SJCRH30 (cell line): ENCODE measurements at places on chromosomes 1 and 21. TPM values are rescaled to one million over a fixed set of nuclear protein-coding genes. Genes with fewer than 3 reads are reported as not detected.

GBP3 gene
- total RNA-seq: 0.12 and 0.53 TPM in 2 replicates

KCNE1 gene
- total RNA-seq: 0.06 and 0.13 TPM in 2 replicates

- no peaks in the 10 kb centered on the region for H3K36me3 ChIP-seq
- no peak overlapping the region for H3K27ac ChIP-seq
- no peaks in the 10 kb centered on the region for H3K27me3 ChIP-seq
- H3K4me1 ChIP-seq: peaks cover 17% of the 10 kb centered on the region
Observed at GRCh38 chr21:32087447-32087846, 191.4 kb downstream of the MIS18A start.

DNA sequence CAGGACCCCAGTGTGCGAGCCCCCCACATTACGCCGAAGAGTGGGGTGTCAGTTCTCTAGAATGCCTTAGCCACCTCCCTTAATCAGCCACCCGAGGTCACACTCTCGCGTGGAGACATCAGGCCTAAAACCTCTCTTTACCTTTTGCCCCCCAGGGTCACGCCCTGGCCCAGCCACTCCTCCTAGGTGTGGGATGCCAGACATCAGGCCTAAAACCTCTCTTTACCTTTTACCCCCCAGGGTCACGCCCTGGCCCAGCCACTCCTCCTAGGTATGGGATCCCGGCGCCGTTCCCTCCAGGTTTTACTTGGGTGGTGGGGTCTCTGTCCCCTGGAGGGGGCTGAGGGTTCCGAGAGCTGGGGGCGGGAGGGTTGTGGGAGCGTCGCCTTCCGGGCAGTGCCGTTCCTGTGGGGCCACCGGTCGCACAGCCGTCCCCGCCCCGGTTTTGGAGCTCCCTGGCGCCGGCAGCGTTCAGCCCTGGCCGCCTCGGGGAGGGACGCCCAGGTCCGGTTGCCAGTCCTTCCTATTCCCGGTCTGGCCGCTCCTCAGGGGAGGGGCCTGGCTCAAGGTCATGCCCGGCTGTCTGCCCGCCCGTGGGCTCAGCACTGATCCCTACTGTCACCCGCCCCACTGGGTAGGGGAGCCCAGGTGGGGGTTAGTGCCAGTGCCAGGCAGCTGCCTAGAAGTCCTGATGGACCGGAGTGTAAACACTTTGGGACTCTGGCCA is 882 bp downstream of the VPS13D start:
- 0 out of 2 replicates have a peak, but pooled peaks cover 4% of the 10 kb centered on the region for H3K4me1 ChIP-seq
- H3K4me3 ChIP-seq: peak overlapping the region; percentile 92
- peak; percentile 24 for DNase-seq
- no peak overlapping the region; the same call in 1 of the 2 replicates for H3K27ac ChIP-seq
- peaks cover under 1% of the 10 kb centered on the region for H3K36me3 ChIP-seq

DNA sequence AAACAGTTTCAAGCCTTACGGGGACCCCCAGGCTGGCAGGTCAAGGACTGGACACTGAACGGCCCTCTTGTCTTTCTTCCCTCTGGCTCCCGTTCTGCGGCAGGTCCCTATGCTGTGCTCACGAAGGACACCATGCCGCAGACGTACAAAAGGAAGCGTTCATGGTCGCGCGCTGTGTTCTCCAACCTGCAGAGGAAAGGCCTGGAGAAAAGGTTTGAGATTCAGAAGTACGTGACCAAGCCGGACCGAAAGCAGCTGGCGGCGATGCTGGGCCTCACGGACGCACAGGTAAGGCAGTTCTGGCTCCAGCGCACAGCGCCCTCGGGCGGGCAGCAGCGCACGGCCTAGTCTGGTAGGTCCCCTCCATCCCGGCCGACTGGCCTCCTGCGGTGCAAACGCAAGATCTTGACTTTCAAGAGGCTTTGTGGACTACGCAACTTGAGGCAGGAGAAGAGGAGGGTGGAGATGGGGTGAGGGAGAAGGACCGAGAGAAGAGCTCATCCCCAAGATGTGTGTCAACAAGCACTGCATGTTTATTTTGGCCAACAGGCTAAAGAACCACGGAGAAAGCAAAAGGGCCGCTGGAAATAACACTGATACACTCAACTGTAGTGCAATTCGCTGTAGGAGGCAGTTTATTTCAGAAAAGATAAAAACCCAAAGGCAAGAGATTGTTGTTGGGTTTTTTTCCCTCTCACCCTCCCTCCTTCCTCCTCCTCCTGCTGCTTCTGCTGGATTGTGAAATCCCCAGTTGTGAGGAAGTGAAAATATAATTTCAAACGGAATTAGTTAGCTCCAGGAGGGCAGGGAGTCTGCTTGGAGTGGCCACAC is 3.0 kb downstream of the HLX start:
- H3K27ac ChIP-seq: no peak overlapping the region
- peaks cover 2% of the 10 kb centered on the region; the same call in 1 of the 2 replicates for H3K4me1 ChIP-seq

PGLYRP4 gene
- total RNA-seq: not detected in 2 replicates
